ENCODE measurements at places on chromosomes 5 and 9.

GRCh38 chr9:82670000-82670399, 392.9 kb downstream of the RASEF start:
- DNase-seq = no peak

DNA sequence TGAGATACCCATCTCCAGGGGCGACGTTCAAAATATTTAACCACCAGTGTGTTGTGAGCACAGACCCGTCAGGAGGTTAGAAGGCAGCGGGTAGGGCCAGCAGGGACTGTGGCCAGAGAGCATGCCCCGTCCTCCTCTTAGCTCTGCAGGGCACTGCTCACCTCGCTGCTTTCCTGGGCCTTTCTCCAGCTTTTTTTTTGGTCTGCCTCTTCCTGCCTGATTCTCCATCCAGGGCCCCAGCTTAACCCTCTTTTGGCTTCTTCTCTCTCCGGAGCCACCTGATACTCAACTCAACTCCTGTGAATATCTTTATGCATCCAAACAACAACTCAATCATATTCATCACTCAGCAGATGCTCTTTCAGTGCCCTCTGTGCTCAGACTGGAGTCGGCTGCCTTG, 44.0 kb downstream of the TMOD1 start:
- no peak for DNase-seq

DNA sequence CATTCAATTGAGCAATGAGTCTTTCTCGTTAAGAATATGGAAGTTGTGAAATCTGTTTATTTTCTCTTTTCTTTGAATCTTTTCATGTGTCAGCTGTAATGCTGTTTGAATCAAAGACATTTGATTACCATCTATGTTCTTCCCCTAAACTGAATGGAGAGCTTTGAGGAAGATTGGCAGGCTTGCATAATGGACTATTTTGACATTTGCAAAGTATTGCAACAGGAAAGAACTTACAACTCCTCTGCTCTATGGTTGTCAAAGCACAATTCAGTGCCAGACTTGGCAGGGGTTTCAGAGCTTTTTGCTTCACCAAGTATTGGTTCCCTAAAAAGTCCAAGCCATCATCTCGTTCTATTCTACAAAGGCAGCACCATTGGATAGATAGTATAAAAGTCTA, 549.0 kb upstream of the NUDT12 start:
- no peak for DNase-seq

DNA sequence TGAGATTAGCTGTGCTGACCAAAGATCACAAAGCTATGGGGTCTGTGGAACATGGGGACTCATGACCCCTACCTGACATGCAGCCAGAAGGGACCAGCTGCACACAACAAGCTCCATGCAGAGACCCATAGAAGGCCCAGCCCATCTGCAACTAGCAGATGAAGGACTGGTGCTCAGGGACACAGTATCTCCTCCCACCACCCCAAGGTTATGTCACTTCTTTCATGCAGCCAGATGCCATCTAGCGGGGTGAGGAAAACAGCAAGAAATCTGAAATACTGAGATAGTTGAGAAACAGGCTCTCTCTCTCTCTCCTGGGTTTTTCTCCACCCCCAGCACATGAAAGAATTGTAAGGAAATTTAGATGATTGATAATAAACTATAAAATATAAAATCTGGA, 161.3 kb upstream of the DAPK1 start:
- DNase-seq = no peak

- DNase-seq = no peak
These were observed 390.4 kb upstream of the KIF2A start for GRCh38 chr5:61915646-61916045.

DNA sequence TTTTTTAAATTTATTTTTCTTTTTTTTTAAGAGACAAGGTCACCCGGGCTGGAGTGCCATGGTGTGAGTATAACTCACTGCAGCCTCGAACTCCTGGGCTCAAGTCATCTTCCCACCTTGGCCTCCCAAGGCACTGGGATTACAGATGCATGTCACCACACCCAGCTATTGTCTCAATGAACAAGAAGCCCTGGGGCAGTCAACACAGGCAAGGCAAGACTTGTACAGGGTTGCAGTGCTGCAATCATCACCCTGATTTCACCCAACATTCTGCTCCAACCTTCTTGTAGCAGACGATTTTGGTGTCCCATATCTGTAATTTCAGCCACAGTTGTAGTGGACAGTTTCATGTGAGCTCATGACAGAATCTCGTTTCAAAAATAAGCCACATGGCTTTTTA, 205.8 kb upstream of the KIF2A start:
- no peak for DNase-seq

- no peak for DNase-seq
These were observed 225.5 kb upstream of the ZNF462 start for GRCh38 chr9:106637486-106637885.

- no peak for DNase-seq
These were observed 210.1 kb upstream of the CHD1 start for GRCh38 chr5:99138911-99139310.

- no peak for DNase-seq
These were observed 309.8 kb upstream of the RGMB start for GRCh38 chr5:98463676-98464075.

DNA sequence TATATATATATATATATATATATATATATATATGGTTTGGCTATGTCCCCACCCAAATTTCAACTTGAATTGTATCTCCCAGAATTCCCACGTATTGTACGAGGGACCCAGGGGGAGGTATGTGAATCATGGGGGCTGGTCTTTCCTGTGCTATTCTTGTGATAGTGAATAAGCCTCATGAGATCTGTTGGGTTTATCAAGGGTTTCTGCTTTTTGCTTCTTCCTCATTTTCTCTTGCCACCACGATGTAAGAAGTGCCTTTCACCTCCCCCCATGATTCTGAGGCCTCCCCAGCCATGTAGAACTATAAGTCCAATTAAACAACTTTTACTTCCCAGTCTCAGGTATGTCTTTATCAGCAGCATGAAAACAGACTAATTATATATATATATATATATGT, 52.3 kb upstream of the ADAMTS2 start:
- no peak for DNase-seq

- no peak for DNase-seq
These were observed 15.4 kb upstream of the SUSD3 start for GRCh38 chr9:93043122-93043521.

- DNase-seq = no peak
These were observed 29.4 kb upstream of the TAL2 start for GRCh38 chr9:105632807-105633206.

- DNase-seq = no peak
These were observed 187.4 kb downstream of the DCP2 start for GRCh38 chr5:113164021-113164420.

- no peak for DNase-seq
These were observed 45.2 kb downstream of the ADRA1B start for GRCh38 chr5:159961176-159962160.

- no peak for DNase-seq
These were observed 63.2 kb downstream of the SERINC5 start for GRCh38 chr5:80192507-80193241.

DNA sequence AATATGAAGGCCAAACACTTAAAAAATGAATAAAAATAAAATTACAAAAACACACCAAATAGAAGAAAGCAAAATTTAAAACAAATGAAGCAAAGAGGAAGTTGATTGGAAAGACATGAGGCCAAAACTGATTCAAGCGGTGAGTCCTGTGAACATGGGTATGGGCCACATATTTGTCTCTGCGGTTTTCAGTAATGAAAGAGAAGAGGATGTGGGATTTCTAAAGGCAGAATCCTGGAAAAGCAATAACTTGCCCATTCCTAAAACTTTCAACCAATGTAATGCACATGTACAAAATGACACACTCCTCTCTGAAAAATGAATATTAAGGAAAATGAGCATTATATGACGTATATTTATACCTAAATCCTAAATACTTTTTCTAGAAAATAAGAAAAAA, 263.7 kb downstream of the SEMA5A start:
- DNase-seq = no peak

- no peak for DNase-seq
These were observed 45.1 kb upstream of the TRIO start for GRCh38 chr5:14097998-14098471.

- peak; percentile 21 for DNase-seq
These were observed 38.7 kb downstream of the NLN start for GRCh38 chr5:65760504-65761275.

DNA sequence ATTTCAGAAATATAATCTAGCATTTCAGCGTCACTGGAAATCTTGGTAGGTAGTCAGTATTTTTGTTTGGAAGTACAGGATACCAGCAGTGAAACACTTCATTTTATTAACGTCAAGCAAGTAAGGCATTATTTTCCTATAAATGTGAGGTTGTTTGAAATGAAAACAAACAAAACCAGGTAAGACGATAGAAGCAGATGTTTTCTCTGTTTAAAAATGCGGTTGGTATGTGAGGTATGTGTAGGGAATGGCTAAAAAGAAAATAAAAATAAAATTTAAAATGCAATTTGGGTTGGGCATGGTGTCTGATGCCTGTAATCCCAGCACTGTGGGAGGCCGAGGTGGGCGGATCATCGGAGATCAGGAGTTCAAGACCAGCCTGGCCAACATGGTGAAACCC, 16.1 kb downstream of the GDA start:
- no peak for DNase-seq

- no peak for DNase-seq
These were observed 56.8 kb downstream of the PUM3 start for GRCh38 chr9:2787065-2787464.

DNA sequence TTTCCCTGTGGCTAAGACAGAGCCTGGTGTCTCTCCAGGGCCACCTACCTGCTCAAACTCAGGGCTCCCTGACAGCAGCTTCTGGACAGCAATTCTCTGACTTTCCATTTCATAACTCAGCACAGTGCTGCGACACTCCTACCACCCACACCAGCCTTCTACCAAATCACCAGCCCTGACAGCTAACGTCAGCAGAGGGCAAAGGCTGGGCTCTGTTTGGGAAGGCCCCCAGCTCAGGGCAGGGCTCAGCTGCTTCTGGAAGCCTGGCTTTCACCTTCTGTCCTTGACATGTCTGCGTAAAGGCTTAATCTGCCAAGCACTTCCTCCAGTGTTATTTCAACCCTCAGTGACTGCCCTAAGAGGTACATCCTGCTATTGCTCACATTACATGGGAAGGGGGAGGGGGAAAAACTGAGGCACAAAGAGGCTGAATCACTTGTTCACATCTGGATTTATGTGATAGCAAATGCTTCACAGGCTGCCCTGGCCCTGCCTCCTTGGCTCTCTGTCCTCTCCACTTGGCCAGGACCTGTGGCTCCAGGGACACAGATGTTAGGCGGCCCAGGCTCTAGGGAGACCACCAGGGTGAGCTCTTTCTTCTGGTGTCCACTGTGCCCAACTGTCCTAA, 102.5 kb upstream of the PANK3 start:
- no peak for DNase-seq
